ENCODE measurements at places on chromosomes 13 and 19.

DNA sequence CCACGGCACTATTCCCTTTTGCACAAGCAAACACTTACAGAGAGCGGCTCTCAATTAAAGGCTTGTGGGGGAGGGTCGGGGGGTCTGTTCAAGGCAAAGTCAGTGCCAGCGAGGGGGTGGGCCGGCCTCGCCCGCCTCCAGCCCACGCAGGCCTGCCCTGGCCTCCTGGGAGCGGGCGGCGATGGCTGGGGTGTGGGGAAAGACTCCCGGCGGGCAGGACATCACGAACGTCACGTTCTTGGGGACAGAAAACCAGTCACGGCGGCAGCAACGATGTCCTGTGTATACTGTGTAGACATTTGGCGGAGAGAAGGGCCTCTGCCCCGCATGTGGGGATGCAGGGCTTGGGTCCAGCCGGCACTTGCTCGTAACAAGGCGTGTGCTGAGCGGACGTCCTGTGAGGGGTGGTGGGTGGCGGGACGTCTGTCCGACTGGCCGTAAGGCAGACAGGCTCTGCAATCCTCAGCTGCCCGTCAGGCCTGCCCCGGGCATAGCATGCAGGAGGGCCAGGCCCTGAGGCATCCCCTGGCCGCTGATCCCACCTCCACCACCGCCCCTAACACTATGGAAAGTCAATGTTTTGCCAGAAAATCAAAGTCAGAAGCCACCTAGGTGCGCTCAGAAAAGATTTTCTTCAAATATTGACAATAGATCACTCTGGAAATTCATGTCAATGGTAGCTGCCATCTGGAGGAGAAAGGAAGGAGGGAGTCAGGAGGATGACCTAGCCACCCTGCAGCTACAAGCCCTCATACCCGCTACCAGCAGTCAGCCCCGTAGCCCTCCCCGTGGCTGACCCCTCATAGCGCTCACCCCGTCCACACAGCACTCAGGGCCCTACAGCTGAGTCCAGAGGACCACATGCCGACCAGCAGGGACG lies 5.8 kb upstream of the EPHX3 start:
- DNase-seq, result no peak

DNA sequence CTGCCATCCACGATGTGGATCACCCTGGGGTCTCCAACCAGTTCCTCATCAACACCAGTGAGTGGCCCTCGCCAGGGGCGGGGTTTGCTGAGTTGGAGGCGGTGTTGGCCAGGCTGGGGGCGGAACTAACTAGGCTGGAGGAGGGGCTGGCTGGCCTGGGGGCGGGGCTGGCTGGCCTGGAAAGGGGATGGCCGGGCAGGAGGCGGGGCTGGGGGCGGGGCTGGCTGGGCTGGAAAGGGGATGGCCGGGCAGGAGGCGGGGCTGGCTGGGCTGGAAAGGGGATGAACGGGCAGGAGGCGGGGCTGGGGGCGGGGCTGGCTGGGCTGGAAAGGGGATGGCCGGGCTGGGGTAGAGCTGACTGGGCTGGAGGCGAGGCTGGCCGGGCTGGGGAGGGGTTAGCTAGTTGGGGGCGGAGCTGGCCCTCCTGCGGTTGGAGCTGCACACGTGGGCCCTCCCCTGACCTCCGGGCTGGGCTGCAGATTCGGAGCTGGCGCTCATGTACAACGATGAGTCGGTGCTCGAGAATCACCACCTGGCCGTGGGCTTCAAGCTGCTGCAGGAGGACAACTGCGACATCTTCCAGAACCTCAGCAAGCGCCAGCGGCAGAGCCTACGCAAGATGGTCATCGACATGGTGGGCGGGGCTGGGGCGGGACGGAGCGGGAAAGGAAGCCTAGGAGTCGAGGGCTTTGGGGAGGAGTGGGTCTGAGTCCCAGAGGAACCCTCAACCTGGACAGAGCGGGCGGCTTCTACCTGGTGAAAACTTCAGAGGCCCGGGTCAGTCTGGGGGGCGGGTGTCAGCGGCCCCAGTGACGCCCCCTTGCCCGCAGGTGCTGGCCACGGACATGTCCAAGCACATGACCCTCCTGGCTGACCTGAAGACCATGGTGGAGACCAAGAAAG lies 41.0 kb downstream of the PDE4A start:
- peak; percentile 91 for DNase-seq

GRCh38 chr13:30846866-30847265 lies 59.2 kb upstream of the MEDAG start:
- no peak for DNase-seq

DNA sequence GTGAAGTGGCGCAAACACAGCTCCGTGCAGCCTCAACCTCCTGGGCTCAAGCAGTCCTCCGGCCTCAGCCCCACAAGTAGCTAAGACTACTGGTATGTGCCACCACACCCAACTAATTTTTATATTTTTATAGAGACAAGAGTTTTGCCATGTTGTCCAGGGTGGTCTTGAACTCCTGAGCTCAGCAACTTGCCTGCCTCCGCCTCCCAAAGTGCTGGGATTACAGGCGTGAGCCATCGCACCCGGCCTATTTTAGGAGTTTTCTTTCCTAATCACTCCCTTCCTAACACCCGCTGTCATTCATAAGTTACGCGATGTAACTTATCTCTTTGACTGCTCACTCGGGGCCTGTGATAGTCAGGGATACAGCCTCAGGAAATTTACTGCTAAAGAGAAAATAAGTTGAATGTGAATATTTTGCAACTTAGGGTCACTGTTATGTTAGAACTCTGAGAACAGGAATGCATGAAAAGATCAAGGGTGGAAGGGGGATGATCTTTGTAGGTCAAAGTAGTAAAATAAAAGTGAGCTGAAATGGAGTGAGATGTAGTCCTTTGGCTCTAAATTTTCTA lies 140.3 kb downstream of the DCT start:
- no peak for DNase-seq

DNA sequence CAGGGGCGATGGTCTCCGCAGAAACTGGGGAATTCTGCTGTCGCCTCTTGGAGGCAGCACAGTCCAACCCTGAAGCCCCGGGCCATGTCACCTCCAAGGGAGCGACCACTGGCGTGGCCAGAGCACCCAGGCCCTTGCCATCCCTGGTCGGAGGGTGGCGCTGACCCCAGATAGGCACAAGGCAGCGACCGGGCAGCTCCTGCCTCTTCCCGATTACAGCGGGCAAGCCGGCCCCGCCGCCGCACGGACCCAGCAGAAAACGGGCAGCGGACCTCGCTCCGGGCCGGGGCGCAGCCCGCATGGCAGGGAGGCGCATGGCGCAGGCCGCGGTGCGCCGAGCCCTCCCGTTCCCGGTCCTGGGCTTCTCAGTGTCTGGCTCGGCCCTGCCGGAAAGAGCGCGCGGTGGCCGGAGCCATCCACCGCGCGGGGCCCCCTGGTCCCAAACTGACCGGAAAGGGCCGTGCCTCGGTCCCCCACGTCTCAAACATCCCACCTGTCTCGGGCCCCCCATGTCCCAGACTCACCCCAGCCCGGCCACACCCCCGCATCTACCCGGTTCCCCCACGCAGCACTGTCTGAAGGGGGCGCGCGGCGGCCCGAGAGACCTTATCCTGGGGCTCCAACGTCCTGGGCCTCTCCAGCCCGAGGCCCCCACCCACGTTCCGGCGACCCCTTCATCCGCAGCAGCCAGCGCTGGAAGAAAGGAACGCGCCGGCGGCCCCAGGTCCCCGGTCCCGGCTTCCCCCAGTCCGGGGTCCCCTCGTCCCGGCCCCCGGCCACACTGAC lies 727 bp downstream of the CERS1 start:
- DNase-seq, result no peak

- DNase-seq, result no peak
These were observed 25.9 kb downstream of the RCN3 start for GRCh38 chr19:49553451-49554271.

DNA sequence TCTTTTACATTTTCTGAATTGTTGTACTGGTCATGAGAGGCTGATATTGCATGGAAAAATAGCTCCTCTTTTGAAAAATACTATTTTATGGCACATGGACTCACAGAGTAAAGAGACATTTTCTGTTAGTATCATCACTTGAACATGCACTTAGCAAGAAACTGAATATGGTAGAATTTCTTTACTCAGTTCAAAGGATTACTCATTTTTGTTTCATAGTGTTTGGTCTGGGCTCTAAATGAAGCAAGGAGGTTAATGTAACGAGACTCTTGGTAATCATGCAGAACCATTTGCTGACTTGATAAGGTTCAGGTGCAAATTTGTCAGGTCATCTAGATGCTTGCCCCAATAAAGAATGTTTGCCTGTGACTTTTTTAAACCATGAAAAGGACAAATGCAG lies 63.2 kb downstream of the GPC6 start:
- no peak for DNase-seq

- DNase-seq, result no peak
These were observed 206.1 kb downstream of the SUCLA2 start for GRCh38 chr13:47794963-47795362.

- DNase-seq, result no peak
These were observed 23.0 kb upstream of the PLPP2 start for GRCh38 chr19:313988-314815.

DNA sequence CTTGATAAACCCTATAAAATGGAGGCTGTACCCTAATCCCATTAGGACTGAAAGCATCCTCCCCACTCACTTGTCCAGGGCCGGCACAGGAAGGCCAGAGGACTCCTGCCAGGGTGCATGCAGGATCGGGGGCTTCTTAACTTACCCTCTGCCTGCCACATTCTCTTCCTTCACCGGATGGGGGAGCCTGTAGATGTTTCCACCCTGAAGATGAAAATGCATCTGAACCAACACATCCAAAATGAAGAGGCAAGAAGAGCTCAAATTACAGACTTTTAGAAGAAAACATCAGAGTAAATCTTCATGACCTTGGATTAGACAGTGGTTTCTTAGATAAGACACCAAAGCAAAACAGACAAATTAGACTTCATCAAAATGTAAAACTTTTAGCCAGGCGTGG lies 25.9 kb upstream of the NAPA start:
- DNase-seq, result no peak

GRCh38 chr13:114127473-114128347 lies 4.7 kb downstream of the RASA3 start:
- no peak for DNase-seq

DNA sequence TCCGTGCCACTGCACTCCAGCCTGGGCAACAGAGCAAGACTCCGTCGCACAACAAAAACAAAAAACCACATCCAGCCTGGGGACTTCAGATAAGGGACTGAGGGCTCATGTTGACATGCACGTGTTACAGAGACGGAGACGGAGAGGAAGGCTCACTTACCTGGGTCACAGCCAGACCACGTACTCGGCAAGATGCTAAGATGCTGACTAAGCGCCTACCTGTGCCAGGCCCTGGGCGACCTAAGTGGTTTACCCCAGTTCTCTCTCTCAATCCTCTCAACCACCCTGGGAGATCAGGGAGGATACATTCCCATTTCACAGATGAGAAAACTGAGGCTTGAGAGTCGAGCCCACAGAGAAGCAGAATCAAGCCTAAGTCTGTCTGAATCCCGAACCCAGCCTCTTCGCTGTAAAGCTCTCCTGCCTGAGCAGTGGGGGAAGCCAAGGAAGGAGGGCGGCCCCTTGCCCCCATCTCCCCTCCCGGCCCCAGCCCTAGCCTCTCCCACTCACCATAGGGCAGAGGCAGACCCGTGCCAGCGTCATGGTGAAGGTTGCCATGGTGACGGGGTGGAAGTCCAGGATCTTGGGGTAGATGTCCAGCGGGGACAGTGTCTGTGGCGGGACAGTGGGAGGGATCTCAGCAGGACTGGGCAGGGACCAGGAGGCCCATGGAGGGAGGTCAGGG lies 13.5 kb downstream of the ERCC2 start:
- no peak for DNase-seq

- no peak for DNase-seq
These were observed 15.8 kb upstream of the LATS2 start for GRCh38 chr13:21077076-21077787.

- no peak for DNase-seq
These were observed 919 bp downstream of the DACT3 start for GRCh38 chr19:46660008-46660517.

DNA sequence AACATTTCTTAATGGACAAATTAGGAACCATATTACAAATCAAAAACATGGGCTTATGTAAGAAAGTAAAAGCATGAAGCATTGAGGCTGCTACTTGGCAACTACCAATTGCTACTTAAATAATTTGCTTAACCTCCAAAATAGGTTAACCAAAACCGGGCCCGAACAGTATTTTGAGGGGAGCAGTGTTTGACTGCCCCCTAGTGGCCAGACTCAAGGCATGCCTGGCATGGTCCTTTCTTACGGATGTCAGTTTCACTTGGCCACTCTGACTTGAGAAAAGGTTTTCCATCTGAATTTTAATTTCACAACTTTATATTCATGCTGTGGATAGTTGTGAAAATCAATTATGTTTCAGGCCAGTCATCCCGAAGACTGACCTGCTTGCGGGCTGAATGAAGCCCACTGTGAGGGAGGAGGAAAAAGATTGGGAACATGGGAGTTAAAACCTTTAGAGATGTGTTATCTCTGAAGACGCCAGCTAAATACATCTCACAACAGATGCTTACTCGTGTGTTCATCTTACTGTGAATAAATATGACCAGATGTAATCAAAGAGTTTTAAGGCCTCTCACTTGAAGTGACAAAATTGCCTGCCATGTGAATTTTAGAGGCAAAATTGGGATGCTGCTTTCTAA lies 2.9 kb downstream of the RXFP2 start:
- peak; percentile 64 for DNase-seq

DNA sequence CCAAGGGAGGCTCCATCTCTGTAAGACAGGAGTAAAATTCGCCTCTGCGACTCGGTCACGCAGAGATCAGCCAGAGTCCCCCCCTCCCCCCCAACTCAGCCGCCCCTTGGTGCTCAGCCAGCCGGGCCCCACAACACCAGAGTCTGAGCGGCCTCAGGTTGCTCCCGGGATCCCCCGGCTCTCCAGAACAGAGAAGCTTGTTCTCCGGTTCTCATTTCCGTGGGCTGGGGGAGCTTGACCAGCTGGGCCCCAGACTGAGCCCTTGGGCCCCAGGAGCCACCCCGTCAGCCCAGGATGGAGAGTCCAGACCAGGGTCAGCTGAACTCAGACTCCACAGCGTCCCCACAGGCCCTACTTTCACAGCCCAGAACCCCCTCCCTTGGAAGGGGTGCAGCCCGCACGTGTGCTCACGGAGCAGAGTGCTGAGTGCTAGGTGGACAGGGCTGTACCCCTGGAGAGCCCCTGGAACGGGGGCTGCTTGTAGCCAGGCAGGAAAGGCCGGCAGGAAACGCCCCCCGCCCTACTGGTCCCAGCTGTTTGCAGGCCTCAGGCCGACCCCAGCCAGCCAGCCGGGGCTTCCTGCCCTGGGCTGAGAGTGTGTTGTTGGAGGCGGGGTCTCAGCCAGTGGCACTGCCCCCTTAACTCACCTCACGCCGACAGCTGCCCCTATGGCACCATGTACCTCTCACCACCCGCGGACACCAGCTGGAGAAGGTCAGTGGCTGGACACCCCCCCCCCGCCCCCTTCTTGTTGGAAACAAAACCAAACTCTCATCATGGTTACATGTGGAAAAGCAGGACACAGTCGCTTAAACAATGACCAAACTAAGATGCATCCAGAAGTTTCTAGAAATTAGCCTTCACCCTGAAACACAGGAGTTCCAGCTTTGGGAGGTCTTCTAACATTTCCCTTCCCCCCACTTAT lies 44.4 kb downstream of the COMP start:
- no peak for DNase-seq

GRCh38 chr13:106650690-106651205 lies 82.8 kb upstream of the ARGLU1 start:
- no peak for DNase-seq

GRCh38 chr13:103703246-103703645 lies 637.0 kb upstream of the SLC10A2 start:
- no peak for DNase-seq
